Ecto neural progenitor cell (in vitro differentiated cells): ENCODE measurements at places on chromosomes 1 and 21.
A peak's percentile ranks its signal among the peaks of the same experiment; 100 is the strongest.

DNA sequence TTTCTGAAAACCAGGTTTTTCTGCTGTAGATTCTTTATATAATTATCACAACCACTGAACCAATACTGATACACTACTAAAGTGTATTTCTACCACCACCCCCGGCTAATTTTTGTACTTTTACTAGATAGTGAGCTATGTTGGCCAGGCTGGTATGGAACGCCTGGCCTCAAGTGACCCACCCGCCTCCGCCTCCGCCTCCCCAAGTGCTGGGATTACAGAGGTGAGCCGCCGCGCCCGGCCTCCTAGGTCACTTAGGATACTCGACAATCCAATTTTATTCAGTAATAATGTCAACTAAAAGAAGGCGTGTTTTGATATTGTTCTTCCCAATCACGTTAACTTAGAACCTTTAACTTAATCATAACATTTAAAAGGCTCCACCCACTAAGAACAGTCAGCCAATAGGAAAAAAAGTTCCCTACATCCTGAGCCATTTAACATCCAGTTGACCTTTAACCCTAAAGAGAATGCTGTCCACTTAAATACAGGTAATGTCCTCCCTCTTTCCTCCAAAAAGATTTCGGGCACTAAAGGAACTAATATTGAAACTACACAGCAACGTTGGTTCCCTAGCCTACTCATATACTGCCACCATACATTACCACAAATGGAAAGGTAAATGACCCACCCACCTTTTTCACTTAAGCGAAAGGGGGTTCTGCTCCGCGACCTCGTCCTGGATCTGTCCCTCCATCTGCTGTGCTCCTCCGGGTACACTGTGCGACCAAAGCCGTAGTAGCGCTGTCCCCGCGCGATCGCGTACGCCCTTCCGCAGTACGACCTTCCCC is 1.2 kb downstream of the RSRP1 start:
- no peak for DNase-seq

GRCh38 chr1:73755649-73756048 is 442.3 kb downstream of the LRRIQ3 start:
- no peak for DNase-seq

- DNase-seq = no peak
Observed at GRCh38 chr1:161069731-161070270, at the start of gene ARHGAP30. Gene ARHGAP30, minus strand, starts transcription at chr1:161069891. Its CDS starts 267 bp downstream, at chr1:161069624.

DNA sequence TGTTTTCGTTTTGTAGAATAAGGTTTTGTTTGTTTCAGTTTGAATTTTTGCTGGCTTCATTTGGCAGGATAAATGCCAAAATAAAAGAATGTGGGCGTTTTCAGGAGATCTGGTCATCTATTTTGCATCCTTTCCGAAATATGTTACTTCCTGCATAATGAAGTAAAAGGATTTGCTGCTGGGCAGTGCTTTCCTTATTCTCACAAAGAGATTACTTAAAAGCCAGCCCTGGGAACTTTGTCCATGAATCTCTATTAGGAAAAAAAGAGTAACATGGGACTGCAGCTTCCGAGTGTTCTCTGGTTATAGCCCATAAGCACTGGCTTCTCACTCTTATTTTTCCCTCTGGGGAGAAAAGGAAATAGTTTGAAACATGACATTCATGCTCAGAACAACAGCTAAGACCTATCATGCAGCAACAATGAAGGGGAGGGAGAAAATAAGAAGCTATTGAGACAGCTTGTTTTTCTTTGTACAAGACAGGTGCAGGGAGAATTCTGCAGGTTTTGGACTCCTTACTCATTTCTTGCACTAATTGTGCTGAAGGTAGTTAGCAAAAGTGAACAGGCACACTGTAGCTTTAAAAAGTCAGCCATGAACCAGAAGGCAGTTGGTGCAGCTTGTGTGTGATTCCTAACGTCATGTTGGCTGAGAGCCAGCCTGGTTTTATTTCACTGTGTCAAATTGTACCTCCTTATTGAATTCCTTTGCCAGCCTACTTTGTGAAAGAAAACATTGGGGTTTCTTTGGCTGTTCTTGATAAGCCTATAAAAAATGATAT is at the start of gene SAMD13:
Gene SAMD13, plus strand, starts transcription at position 705 of the 781 bp plus-strand sequence. CDS start 1,527 bp downstream, outside the sequence.
- DNase-seq = no peak

GRCh38 chr1:77631302-77631701 is 51.2 kb downstream of the ZZZ3 start:
- DNase-seq = no peak

- peak; percentile 86 for DNase-seq
Observed at GRCh38 chr1:227999056-227999930, 7.5 kb upstream of the WNT3A start.

DNA sequence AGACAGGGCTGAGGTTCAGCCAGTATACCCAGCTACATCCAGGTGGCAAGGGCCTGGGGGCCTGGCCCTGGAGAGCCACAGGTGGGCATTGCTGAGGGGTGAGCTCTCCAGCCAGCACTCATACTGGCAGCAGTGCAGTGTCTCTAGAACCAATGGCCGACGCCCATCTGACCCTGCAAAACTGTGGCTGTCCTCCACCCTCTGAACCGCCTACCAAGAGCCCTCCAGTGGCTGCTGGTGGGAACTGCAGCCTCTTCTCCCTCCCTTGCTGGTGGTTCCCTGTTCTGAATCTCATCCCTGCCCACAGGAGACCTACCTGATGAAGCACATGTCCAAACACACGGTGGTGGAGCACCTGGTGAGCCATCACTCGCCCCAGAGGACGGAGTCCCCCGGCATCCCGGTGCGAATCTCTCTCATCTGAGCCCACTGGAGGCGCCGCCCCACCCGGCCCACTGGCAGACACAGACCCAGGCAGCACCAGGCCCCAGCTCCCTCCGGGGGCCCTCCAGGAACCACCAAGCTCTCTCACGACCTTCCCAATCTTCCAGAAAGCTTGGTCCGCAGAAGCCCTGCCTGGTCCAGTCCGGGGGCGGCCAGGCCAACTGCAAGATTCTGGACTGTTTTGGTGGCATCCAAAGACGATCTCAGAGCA is 22.1 kb downstream of the A3GALT2 start:
- DNase-seq = peak; percentile 78

DNA sequence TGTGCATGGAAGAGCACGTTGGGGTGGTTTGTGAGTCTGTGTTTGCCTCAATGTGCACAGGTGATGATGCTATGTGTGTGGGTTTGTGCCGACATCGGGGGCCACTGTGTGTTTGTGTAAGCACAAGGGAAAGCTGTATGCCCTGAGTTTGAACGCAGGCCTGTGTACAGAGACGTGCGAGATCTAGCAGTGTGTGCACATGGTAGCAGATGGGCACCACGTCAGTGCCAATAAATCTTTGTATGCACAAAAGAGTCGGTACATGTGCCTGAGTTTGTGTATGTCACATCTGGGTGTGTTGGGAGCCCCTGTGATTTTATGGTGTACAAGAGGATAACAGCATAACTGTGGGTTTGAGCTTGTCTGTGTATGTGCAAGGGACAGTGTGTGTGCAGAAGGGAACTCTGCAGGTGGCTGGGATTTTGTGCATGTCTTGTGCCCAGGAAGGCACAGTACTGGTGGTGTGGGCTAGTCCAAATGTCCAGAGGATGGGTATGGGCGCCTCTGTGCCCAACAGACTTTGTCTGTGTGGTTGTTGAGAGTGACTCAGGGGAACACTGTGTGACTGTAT is 32.0 kb upstream of the WASF2 start:
- DNase-seq = no peak

DNA sequence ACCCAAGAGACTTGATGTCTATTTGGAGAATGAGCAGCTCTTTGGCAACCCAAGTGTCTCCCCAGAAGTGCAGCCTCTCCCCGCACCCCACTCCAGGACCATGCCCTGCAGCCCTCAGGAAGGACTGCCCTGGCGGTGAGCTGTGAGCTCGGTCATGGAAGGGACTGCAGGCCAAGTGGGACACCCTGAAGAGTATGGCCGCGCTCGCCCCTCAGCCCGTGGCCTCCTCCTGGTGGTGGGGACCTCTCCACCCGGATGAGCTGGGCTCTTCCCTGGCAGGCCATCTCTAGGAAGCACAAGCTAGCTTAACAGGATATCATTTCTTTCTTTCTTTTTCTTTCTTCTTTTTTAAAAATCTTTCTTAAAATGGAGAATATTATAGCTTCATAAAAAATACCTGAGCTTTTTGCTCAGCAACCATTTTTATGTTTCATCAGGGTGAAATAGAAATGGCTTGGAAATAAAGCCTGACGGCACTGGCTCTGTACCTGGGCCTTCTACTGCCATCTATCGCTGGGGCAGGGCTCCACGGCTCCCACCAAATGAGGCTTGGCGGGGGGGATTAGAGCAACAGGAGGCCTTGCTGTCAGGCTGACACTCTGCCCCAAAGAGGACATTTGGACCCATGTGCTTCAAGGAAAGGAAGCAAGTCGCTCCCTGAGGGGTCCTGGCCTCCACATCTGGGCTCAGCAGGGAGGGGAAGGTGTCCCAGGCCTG is 296.2 kb upstream of the VAMP3 start:
- DNase-seq = no peak

- peak; percentile 75 for DNase-seq
Observed at GRCh38 chr1:12184008-12184681, 17.4 kb downstream of the TNFRSF1B start.

- DNase-seq = no peak
Observed at GRCh38 chr1:61951731-61952580, 209.7 kb downstream of the PATJ start.

DNA sequence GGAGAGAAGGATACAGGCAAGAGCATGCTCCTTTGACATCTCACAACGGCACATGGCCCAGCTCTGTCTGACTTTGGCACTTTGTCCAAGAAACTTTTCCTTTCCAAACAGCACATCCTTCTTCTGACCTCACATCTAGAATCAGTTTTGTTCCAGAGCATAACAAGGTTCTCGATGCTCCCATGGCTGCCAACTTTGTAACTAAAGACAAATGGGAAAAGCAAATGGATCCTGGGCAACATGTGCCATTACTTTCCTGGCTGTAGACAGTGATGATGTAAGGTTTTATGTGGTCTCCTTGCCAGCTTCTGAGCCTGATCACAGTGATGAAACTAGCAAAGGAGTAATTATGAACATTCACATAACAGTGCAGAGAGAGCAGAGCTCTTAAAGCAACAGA is 171.8 kb upstream of the C1orf87 start:
- no peak for DNase-seq

DNA sequence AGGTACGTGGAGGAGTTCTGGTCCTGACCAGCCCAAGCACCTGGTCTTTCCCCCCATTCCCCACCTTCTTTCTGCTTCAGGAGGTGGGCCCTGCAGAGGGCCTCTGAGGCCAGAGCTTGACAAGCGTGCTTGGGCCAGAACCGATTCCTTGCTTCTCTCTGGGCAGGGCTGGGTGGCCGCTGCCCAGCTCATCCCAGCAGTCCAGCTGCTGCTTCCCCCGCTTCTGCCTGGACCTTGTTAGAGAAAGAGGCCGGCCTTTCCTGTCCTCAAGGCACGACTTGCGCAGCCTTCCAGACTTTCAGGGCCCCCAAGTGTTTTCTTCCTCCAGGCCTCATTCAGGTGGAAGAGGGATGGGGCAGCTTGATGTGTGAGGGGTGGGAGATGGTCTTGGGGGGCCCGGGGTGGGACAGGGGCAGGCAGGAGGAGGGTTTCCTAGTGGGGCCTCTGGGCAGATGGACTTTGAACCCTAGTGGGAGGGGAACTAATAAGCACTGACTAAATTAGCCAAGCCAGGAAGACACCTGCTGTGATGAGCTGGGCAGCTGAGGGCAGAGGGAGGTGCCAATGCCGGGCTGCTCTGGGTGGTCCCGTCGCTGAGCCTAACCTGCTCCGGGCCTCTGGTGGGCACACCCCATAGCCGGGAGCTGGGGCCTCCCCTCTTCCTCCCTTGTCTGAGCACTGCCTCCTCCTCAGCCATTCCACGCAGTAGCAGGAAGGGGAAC is 36.5 kb downstream of the ARHGEF10L start:
- DNase-seq = no peak

DNA sequence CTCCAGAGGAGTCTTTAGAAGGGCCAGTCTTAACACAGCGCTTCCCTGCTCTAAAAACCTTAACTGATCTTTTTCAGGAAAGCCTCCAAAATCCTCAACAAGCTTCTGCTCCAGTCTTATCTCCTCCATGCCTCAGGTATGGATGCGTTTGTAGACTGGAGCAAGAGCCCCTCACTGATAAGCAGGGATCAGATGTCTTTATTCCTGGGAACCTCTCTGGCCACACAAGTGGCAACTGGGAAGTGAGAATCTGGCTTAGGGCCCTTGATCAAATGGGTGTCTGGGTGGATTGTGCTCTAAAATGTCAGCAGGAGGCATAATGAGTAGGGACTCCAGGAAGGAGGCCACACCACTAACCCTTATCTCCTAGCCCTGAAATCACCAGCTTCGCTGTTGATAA is 1.4 kb downstream of the ZBTB8A start:
- no peak for DNase-seq
